ENCODE measurements at places on chromosomes 5 and 9.
A peak's percentile ranks its signal among the peaks of the same experiment; 100 is the strongest.

GRCh38 chr5:125559296-125559695, 812.9 kb upstream of the ZNF608 start:
- DNase-seq = peak; percentile 21

DNA sequence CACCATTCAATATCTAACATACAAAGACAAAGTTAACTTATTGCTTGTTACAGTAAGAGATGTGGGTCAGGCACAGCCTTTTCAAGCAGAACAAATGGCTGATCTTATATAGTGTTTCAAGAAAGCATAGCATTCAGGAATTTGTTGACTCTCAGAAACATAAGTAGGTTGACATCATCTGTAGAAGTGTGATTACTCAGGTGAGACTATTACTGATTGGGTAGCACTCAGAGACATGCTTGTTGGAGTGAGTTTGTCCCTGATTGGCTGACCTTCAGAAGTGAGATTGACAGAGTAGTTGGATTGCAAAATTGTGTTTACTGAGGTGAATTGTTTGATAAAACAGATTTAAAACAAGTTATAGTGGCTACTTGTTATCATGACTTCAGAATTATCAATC, 30.7 kb upstream of the TNPO1 start:
- no peak for DNase-seq

- DNase-seq = no peak
These were observed 173.4 kb downstream of the ZNF462 start for GRCh38 chr9:107036367-107036766.

- no peak for DNase-seq
These were observed 32.9 kb downstream of the FRMD3 start for GRCh38 chr9:83505282-83505681.

- no peak for DNase-seq
These were observed 726 bp upstream of the ADGRV1 start for GRCh38 chr5:90557871-90558270.

- no peak for DNase-seq
These were observed 63.2 kb downstream of the LHX2 start for GRCh38 chr9:124074746-124075145.

DNA sequence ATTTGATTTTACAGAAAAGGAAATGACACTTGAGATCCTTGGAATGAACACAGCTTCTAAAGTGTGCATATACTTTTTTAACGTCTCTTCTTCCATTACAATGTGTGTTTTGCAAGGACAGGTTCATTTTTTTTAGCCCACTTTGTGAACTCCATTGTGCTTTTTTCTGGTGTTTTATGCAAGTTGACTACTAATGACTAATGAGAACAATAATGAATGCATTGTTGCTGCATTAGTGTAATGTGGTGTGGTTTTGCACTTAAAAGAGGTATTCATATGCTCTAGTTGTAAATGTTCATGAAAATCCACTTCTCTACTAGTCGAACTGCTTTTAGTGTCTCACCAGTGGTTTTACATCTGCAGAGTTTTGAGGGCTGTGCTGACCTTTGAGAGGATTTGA, 93.6 kb downstream of the UHRF2 start:
- DNase-seq = no peak

Data from GM04504 (cell line).